ENCODE measurements at places on chromosomes 7 and 10. TPM values are rescaled to one million over a fixed set of nuclear protein-coding genes. Genes with fewer than 3 reads are reported as not detected.

DNA sequence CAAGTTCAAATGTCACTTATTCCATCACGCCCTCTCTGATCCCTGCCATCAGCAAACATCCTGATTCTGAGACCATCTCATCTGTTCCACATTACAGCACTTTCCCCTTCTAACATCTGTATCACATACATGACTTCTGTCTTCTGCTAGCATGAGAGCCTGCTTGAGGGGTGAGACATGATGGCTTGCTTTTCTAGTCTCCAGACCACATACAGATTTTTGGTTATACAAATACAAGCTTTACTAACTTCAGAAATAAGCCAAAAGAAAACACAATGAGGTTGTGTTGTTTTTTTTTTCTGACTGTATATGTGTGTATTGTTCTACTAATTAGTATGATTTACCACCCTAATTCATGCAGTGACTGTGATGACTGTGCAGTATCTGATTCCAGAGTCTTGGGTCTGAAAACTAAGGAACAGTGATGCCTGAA, 34.3 kb downstream of the NAPEPLD start:
- DNase-seq = no peak

Gene SPDYE3
- not detected for total RNA-seq

- DNase-seq = no peak
Measured at GRCh38 chr7:4052130-4052529, 630.0 kb upstream of the FOXK1 start.

- DNase-seq = no peak
Measured at GRCh38 chr10:3081383-3081981, 14.1 kb downstream of the PFKP start.

DNA sequence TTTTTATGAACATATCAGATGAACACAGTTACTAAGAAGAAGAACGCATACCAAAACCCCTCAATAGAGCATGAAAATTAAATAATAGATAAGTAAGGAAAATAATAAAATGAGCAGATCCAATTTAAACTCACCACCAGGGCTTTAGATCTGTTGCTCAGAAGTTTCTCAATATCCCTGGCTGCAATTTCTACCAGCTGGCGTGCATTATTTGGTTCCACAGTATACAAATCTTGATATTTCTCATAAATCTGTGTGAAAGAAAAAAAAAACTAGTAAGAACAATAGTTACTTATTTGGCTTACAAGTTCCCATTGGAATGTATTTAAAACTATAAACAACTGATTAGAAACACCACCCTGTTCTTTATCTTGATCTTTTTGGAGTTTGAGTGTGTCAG, 108.6 kb downstream of the CACNA2D1 start:
- DNase-seq = no peak

Gene CLDN4
- total RNA-seq = 0.65 TPM

Gene PIP
- not detected for total RNA-seq

- DNase-seq = no peak
Measured at GRCh38 chr10:122103592-122103991, 114.6 kb downstream of the TACC2 start.

GRCh38 chr10:7787150-7787856, 490 bp downstream of the KIN start:
- DNase-seq = no peak

GRCh38 chr10:29828440-29828894, 193.7 kb upstream of the SVIL start:
- no peak for DNase-seq

GRCh38 chr10:112535531-112535951, 88.5 kb downstream of the VTI1A start:
- no peak for DNase-seq

DNA sequence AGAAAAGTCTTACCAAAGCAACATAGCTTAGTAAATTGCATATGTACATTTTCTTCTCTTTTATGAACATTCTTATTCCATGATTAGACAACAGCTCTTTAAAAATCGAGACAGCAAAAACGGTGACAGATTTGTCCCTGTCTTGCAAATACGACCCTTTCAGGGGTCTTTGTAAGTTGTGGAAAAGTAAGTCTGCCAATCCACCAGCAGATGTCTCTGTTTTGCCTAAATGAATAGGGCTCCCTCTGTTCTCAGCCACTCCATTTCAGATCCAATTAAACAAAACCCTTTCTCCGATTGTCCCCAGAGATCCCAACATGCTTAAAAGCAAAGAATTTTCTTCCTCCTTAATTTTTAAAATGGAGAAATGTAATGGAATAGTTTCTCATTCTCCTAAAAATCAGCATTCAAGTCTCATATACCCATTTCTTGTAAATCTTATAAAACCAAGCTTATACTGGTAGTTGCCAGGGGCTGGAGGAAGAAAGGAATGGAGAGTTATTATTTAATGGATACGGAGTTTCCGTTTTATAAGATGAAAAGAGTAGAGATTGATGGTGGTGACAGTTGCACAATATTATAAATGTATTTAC, 61.0 kb upstream of the NFE2L3 start:
- no peak for DNase-seq

DNA sequence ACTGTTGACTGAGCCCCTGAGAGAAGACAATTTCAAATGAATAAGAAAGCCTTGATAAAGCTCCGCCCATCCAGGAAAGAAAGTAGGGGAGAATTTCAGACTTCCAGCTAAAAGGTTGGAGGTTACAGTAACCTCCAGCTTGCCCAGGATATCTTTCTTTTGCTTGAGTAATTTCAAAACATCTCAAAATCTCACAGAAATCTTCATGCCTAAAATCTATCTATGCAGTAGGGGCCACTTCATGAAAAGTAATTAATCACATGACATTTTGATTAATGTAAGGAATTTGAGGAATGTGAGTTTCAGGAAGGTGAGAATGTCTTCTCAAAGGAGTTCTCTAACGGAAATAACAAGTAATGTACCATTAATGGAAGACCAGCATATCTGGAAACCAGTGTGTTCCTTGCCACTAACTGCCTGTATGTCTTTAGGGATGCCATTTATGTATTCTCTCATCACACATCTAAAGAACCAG, 24.2 kb downstream of the TRIL start:
- no peak for DNase-seq

Gene SRRM3
- 3.7 TPM for total RNA-seq

DNA sequence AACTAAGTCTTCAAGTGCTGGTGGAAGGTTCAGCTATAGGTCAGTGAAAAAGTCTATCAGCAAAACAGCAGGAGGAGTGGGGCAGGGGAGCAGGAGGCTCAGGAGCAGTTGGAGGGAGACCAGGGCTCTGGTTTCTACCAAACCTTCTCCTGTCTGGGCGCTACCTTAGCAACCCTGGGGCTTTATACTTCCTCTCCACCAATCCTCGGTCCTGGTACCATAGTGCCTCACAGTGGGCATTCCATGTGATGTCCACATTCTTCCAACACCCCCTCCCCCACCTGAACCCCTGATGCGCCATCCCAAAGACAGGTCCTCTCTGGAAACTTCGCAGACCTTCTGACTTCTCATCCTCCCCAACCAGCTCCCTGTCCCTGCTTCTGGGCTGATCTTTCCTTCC, 25.3 kb upstream of the ACSM6 start:
- no peak for DNase-seq

GRCh38 chr7:156475179-156475578, 165.4 kb upstream of the RNF32 start:
- no peak for DNase-seq

Measured in omental fat pad (tissue), 4 donors.